Nephron progenitor cell (in vitro differentiated cells): ENCODE measurements at places on chromosomes 6 and 20.

- no peak for DNase-seq
Measured at GRCh38 chr6:139294090-139294489, 2.3 kb upstream of the TXLNB start.

DNA sequence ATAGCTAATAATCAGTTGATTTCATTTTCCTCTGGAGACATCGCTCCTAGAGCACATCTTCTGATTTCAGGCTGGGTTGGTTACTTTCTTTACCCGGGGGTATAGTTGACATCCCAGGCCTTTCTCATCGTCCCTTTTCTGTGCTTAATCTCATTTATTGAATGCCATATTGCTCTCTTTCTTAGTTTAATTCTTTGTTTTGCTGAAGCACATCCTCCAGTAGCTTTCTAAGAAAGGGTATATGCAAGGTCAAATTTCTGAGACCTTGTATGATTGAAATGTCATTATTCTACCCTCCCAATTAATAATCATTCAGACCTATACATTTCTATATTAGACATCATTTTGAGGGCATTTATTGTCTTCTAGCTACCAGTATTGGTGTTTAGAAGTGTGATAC lies 2.6 kb upstream of the C20orf141 start:
- DNase-seq: no peak

GRCh38 chr6:137910424-137910834 lies 43.4 kb downstream of the TNFAIP3 start:
- DNase-seq: no peak

DNA sequence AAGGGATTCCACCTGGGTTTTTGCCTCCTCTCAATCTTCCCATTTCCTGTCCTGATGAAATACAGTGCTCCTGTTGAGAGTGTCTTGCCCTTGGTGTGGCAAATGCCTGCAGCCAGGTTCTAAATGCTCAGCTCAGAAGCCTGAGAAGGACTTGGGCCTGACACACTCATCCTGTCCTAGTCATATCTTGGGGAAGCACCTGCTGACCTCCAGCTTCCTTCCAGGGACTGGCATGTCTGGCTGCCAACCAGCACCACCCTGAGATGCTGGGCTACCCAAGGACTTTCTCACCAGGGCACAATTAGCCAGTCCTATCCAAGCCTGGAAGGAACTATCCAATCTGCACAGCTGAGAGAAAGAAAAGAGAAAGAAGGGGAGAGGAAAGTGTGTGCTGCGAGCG lies 43.4 kb downstream of the LRFN2 start:
- no peak for DNase-seq

GRCh38 chr6:2061880-2062279 lies 183.5 kb downstream of the GMDS start:
- no peak for DNase-seq

DNA sequence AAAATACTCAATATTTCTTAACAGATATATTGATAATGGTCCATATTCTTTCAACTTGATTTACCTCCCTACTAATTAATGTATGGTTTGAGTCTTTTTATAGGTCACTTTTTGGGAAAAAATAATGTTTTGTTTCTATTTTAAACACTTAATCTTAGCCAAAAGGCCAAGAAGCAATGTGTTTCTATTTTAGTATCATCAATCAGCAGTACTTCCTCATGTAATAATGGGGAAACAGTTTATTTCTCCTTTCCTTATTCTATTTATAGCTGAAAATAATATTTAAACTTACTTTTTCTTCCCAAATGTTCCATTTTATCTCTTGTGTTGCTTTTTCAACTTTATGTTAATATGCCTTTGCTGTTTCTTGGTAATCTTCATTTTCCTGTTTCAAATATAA lies 295.1 kb downstream of the ALDH8A1 start:
- DNase-seq: no peak

DNA sequence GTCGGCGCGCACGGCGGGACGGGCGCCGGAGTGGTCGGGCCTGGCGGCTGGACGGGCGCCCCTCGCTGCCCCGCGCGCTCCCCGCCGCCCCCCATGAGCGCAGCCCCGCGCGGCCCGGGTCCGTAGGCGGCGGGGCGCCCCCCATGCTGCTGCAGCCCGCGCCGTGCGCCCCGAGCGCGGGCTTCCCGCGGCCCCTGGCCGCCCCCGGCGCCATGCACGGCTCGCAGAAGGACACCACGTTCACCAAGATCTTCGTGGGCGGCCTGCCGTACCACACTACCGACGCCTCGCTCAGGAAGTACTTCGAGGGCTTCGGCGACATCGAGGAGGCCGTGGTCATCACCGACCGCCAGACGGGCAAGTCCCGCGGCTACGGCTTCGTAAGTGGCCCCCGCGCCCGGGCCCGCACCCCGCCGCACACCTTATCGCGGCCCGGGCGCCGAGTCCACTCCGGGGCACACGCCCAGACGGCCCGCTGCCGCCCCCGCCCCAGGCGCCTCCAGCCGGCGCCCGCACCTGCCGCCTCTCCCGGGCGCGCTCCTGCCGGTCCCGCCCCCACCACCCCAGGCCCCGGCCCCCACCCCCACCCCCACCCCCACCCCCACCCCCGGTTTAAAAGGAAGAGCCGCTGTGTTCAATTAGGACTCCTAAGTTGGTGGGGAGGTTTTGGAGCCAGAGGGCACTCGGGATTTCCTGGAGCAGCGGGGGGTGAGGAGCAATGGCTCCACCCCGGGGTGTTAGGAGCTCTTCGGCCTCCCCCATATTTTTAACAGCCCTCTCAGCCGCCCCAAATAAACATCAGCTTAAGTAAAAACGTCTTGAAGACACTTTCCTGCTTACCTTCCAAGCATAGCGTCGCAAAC lies 474 bp downstream of the RBM38 start:
- peak; percentile 30 for DNase-seq

GRCh38 chr6:137957471-137957870 lies 90.4 kb downstream of the TNFAIP3 start:
- DNase-seq: no peak

GRCh38 chr6:64590965-64591675 lies 955.5 kb downstream of the PHF3 start:
- DNase-seq: no peak

DNA sequence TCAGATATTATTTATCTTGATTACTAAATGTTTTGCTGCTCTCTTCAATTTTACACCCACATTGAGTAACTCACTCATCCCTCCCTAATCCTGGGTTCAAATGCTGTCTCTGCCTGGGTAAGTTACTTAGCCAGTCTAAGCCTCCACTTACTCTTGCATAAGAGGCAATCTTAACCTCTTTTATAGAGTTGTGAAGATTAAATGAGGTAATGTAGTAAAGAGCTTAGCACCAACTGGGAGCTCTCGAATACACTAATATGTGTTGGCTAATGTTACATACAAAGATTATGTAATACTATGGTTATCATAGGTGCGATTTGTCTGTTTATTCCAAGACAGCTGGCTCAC lies 134.4 kb upstream of the STMND1 start:
- DNase-seq: no peak

DNA sequence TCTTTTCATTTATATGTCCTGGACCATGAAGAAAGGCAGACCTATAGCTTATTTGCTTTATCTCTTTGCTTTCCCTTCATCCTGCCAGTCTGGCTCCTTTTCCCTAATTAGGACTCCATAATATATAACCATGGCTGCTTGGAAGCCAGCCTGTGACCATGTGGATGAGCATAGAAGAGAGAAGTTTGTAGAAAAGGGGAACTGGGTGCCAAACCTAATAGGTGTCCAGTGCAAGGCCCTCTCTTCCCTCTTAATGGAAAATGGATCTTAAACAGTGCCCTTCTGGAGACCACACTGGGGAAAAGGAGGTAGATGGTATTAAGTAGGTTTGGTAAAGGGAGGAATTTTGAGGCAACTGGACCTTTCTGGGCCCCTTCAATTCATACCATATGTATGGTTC lies 16.7 kb upstream of the OSTM1 start:
- DNase-seq: no peak

GRCh38 chr6:54428431-54428830 lies 120.2 kb downstream of the TINAG start:
- DNase-seq: peak; percentile 46

DNA sequence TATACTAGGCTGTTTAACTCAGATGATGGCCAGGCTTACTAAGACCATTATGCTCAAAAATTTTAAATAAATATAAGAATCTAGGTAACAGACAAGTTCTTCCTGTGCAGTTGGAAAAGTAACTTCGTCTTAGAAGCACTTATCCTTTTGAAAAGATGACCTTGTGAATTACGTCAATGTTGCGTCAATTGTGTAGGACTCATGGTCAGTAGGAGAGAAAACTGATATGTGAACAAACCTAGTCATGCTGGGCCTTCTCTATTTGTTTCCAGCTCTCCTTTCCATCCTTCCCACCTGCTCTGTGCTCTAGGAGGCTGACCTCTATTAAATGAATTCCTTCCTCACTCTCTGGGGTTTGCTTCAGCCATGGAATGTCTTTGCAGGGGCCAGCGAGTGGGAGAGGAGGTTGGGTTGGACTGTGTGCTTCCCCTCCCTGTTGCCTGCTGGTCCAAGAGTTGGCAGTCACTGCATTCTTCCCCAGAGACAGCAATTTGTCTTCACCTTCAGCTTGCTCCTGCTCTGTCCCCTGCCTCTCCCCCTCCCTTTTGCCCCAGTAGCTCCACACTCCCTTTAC lies 128.0 kb upstream of the TNFAIP3 start:
- DNase-seq: no peak

- DNase-seq: no peak
Measured at GRCh38 chr6:17585766-17586490, 14.2 kb upstream of the FAM8A1 start.

DNA sequence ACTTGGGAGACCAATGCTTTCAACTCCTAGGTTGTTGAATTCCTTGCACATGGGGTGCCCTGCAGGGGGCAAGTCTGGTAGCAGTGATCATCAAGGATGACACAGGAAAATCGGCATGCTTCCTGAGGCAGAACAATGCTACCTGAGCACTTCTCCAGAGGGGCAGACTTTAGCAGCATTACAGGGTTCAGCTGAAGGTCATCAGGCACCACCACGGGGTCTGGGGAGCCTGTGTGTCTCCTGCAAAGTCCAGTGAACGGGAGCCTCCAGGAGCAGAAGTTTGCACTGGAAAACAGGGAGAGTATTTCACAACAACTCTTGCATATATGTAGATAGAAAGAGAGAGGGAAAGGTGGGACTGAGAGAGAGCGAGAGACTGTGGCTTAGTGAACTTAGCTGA lies 10.2 kb downstream of the VSX1 start:
- DNase-seq: no peak

DNA sequence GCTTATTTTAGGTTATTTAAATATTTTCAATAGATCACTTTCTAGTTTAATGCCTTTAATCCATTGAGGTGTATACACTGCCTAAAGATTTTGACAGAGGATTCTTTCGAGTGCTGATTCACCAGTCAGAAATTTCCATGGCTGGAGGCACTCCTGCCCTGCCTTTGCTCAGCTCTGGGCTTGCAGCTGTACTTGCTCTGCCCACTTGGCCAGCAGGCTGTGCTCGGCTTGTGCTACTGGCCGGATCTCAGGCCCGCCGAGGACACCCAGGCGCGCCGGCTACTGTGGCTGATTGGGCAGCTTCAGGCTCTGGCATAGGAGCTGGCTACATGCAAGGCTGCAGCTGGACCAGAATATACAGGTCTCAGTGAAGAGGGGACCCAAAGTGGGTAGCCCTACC lies 675.1 kb upstream of the MMS22L start:
- no peak for DNase-seq

GRCh38 chr20:64119301-64119680 lies 11.9 kb upstream of the NPBWR2 start:
- no peak for DNase-seq

DNA sequence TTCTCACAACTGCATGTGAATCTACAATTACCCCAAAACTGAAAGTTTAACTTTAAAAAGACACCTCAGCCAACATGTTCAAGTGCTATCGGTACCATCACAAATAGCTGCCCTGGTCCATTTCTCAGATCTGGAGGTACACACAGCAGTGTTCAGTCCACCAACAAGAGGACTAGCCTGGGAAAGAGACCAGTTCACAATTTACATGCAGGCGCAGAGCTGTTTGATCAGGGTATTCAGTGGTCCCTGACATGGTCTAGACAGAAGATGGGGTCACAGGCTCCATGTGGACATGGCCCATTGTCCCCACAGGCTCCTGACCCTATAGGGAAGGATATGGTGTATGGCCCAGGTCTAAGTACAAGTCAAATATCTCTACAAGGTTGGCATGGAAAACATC lies 15.6 kb upstream of the TGM6 start:
- no peak for DNase-seq

DNA sequence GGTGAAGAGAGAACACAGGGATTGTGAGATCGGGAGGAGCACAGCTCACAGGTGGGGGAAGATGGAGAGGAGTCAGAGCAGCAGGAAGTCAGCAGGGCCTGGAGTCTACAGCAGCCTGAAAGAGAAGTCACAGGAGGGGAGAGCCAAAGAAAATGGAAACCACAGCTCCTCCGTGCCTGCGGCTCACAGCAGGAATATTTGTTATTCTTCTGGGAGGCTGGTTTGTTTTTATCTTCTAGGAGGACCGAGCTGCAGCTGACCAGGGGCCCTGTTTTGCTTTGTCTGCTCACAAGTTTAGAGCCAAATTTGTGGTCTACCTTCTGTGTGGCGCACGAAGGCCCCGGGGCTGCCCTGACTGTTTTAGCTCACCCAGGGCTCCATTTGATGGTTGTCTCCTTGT lies 81.8 kb downstream of the CLIC5 start:
- DNase-seq: no peak

DNA sequence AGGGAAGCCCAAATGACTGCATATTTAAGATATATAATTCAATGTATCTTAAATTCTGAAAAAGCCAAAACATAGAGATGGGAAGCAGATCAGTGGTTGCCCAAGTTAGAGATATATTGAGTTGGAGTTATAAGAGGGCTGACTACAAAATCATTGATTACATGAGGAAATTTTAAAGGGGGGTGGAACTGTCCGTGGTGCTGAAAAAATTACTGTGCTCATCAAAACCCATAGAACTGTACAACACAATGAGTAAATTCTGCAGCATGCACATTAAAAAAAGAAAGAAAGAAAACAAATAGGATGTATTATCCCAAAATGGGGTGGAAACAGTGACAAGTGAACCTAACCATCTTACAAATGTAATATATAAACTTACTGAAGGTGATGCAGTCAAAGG lies 100.9 kb downstream of the FUT9 start:
- DNase-seq: peak; percentile 55

DNA sequence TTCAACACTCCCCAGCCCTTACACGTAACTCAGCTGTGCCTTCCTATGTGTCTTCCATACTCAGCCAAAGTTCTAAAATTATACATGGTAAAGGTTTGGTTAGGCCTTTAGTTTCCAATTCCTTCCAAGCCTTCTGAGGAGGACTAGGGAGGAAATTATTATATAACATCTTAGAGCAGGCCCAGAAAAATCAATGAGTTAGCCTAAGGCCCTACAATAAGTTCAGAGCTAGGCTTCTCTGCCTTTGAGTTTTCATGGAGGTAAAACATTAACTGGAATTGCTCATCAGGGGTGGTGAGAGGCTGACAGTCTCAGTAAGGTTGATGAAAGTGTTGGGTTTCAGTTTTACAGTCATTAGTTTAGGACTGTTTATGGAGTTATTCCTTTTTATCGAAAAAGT lies 286.0 kb downstream of the ADGB start:
- no peak for DNase-seq
